HuH-7.5 (cell line): ENCODE measurements at places on chromosomes 16 and 17.
A peak's percentile ranks its signal among the peaks of the same experiment; 100 is the strongest.

DNA sequence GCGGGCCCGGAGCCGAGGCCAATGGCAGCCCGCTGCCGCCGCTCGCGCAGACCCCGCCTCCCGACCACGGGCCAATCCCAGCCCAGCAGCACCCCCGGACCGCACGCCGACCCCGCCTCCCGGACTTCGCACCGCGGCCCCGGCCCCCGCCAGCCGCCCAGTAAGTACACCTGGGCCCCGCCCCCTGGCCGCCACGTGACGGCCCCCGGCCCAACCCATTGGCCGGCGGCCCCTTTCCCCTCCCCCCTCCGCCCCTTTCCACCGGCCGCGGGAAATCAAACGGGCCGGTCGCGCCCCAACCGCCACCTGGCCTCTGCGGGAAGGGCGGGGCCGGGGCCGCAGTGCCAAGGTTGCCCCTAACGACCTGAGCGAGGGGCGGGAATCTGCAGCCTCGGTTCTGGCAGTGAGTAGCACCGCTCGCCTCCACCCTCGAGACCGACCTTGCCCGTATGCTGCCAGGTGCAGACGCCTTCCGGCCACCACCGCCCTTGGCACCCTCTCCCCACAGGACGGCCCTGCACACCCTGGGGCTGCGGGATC, at the start of gene YBX2:
YBX2 (minus strand) TSS at position 26 of the 540 bp plus-strand sequence. CDS start 139 bp downstream, outside the sequence.
- peak; percentile 93 for DNase-seq

DNA sequence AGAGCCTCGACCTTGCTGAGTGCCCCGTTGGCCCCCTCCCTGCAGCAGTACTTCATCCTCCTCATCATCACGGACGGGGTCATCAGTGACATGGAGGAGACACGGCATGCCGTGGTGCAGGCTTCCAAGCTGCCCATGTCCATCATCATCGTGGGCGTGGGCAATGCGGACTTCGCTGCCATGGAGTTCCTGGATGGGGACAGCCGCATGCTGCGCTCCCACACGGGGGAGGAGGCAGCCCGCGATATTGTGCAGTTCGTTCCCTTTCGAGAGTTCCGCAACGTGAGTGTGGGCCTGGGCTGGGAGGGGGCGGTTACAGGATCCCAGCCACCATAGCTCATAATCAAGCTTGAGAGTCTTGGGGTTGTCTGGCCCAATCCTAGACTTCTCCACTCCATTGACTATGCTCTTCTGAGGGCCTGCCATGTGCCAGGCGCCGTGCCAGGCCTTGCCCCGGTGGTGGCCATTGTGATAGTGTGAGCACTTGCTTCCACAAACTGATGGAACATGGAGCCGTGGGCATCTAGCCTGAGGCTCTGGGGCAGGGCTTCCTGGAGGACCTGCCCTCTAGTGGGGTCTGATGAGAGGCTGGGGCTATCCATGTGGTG, 39.7 kb downstream of the PSME3IP1 start:
- no peak for DNase-seq

GRCh38 chr17:74814453-74814852, 38.3 kb upstream of the NAT9 start:
- no peak for DNase-seq

GRCh38 chr17:34010534-34010933, 244.6 kb upstream of the CCL2 start:
- no peak for DNase-seq

DNA sequence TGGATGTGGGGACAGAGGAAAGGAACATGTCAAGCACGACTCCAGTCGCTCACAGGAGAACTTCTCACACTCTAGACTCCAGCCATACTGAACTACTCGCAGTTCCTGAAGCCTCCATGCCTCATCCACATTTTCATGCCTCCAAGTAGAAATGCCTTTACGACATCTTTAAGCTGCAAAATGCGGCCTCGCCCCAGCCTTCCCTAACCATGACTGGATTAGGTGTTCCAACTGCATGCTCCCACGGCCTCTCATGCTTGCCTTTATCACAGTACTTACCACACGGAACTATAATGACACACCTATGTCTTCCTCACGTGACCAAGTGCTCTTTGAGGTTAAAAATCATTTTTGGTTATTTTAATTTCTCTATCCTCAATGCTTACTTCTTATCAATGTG, 23.9 kb downstream of the SMG6 start:
- DNase-seq: no peak

- no peak for DNase-seq
These were observed 34.5 kb upstream of the GPRC5B start for GRCh38 chr16:19919142-19919541.

GRCh38 chr17:5715478-5715877, 131.2 kb upstream of the NLRP1 start:
- DNase-seq: no peak
